ENCODE measurements at places on chromosomes 5 and 9. TPM values are rescaled to one million over a fixed set of nuclear protein-coding genes. Genes with fewer than 3 reads are reported as not detected.

DNA sequence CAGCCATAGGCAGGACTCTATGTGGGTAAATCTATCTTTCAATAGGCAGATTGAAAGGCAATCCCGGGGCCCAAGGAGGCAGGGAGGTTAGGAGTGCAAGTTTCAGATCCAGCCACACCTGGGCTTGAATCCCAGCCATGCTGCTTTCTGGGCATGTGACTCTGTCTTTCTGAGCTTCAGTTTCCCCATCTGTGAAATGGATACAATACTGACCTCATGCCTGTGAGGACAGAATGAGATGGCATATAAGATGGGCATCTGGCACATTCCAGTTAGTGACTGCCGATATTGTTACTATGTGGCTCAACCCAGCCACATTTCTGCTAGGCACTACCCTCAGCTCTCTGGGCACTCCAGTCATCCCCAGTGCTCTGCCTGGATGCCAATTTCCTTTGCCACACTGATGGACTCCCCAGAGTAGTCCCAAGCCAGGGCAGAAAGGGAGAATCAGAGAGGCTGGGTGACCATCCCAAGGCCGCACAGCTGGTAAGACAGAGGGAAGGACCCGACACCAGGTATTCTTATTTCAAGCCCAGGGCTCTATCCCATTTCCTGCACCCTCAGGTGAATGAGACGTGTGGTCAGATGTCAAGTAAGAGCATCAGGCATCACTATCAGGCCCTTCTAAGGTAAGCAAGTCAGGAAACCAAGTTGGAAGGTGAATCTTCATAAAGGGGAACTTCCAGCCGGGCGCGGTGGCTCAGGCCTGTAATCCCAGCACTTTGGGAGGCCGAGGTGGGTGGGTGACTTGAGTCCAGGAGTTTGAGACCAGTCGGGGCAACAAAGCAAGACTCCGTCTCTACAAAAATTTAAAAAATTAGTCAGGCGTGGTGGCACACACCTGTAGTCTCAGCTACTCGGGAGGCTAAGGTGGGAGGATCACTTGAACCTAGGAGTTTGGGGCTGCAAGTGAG, 38.7 kb downstream of the SH3PXD2B start:
- DNase-seq = no peak

- no peak for DNase-seq
Measured at GRCh38 chr9:20508242-20508641, 114.1 kb downstream of the MLLT3 start.

DNA sequence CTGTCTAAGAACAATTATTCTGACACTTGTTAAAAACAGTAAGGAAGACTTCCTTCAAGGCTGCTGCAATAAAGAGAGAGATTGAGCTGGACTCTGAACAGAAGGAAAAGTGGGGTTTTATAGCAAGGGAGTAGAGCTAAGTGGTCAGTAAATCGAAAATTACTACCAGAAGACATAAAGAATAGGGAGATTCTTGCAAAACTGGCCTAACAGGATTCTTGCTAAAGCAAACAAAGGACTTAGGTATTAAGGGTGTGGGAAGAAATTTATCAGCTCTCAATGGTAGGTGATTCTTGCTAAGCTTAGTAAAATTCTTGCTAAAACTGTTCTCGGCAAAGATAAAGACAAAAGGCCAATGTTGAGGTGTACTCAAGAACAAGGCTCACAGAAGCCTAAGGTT, 300.5 kb downstream of the SLCO4C1 start:
- no peak for DNase-seq

Gene CDHR2
- polyA plus RNA-seq = not detected

- no peak for DNase-seq
Measured at GRCh38 chr9:118426772-118427171, 722.6 kb downstream of the TLR4 start.

DNA sequence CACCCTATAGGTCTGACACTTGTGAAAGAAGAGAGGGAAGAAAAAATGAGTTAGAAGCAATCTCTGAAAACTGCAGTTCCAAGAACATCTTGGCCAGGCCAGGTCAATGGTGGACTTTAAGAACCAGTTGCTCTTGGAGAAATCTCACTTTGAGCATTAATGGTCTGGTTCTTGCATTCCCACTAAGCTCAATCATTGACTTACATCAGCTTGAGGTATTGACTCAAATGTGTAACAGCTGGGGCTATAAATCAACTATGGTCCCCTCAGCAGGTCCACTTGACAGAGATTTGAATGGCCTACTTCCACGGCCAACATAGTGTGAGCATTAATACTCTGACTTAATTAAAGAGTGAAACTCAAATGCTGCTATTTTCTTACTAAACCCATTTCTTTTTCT, 357.8 kb upstream of the RGMB start:
- no peak for DNase-seq

DNA sequence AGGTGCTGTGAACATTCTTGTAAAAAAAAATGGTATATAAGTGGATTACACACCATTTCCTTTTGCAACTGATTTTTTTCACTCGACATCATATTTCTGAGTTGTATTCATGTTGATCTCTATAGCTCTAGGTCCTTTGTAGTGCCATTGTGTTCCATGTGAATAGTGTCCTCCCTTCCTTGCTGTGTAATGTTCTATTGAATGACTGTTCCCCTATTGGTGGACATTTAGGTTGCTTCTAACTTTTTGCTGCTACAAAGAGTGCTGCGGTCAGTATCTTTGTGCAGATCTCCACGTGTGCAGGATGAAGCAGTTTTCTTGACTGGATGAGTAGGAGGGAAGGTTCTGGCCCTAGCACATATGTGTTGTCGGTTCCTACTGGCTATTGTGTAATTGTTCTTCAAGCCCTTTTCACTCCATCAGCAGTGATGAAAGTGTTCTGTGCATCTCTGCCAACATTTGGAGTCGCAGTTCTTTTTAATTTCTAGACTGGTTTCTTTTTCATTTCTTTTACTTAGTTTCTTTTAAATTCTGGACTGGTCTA, 20.2 kb downstream of the DAB2IP start:
- no peak for DNase-seq

Gene PCDHA13
- not detected for polyA plus RNA-seq

Gene RELL2
- polyA plus RNA-seq = 6.5 TPM

- DNase-seq = peak; percentile 16
Measured at GRCh38 chr5:124683917-124684555, 62.4 kb downstream of the ZNF608 start.

- peak; percentile 65 for DNase-seq
Measured at GRCh38 chr9:77455312-77455927, 192.7 kb downstream of the GNA14 start.

DNA sequence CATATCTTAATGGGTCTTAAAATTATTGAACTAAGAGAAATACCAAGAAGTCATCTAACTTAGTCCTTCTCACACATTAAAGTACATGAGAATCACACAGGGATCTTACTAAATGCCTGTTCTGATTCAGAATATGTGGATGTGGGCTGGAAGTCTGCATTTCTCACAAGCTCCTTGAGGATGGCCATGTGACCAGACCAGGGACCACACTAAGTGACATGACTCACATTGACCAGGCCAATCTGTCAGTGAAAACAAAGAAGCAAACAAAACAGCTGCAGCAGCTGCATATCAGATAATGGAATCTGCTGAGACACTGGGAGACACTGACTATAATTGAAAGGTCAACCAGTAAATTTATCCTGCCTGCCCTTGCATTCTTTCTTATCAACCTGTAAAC, 110.5 kb downstream of the ADAMTS12 start:
- DNase-seq = peak; percentile 10

Gene IL9
- not detected for polyA plus RNA-seq

GRCh38 chr5:34061993-34062392, 19.0 kb upstream of the C1QTNF3 start:
- DNase-seq = no peak

- no peak for DNase-seq
Measured at GRCh38 chr9:85723215-85723614, 18.5 kb downstream of the AGTPBP1 start.

Gene SHOC1
- polyA plus RNA-seq = not detected

- DNase-seq = no peak
Measured at GRCh38 chr9:100591139-100591538, 13.3 kb downstream of the CAVIN4 start.

Gene PRUNE2
- not detected for polyA plus RNA-seq

- DNase-seq = no peak
Measured at GRCh38 chr5:110386782-110387181, 339.7 kb downstream of the TMEM232 start.

- no peak for DNase-seq
Measured at GRCh38 chr9:33464045-33464636, 9.6 kb downstream of the NOL6 start.

- DNase-seq = no peak
Measured at GRCh38 chr9:85260275-85260845, 481.4 kb downstream of the AGTPBP1 start.

GRCh38 chr5:66551945-66552344, 44.2 kb upstream of the MAST4 start:
- no peak for DNase-seq

Gene ARHGEF39
- 19.5 TPM for polyA plus RNA-seq

Measured in A549 (cell line).